ENCODE measurements at places on chromosomes 2 and 18.
A peak's percentile ranks its signal among the peaks of the same experiment; 100 is the strongest.

- no peak for DNase-seq
These were observed 163.5 kb downstream of the UXS1 start for GRCh38 chr2:106030287-106031268.

GRCh38 chr2:39954346-39954745 lies 175.3 kb upstream of the THUMPD2 start:
- DNase-seq, result no peak

DNA sequence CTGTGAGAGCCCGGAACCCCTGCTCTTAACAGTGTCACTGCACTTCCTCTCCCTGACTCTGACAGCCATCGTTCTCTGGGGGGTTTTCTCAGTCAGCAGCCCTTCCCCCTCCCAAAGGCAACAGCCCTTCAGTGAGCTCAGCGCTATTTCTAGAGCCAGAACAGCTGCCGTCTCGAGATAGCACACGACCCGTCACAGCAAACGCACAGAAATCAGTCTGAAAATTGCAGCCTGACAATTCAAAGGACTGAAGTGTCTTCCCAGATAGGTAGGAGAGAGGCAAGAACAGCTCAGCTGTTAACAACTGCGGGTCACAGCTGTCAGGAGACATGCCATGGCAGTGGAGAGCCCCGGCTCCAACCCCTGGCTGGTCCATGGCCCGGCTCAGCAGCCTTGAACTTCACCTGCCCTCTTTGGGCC lies 45.4 kb downstream of the ST8SIA5 start:
- no peak for DNase-seq

DNA sequence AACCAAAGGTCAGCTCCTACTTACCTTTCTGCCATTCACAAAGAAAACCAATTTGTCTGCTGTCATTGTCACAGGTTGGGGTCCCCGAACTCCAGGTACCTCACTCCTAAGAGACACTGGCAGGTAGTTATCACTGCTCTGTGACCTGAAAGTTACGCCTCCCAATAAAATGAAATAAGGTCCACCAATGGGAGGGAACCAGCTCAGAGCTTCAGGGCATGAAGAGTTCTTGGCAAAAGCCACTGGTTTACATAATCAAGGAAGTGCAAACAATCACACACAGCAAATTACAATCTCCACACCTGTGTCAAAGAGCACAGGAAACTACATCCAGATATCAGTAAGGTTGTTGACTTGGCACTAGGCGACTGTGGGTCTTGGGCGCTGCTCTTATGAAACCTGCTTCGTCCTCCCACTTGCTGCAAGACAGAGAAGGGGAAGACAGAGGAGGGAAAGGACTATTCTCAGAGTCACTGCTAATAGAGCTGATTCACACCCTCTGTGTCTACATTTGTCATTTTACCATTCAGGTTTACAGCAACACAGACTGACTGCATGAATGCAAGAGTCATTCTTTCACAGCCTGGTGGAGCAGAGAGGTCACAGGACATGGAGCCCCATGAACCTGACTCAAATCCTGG lies at the start of gene XDH:
TSS of gene XDH (minus strand) at position 142 of the 641 bp plus-strand sequence. CDS start at position 66, 76 bp downstream.
- no peak for DNase-seq

DNA sequence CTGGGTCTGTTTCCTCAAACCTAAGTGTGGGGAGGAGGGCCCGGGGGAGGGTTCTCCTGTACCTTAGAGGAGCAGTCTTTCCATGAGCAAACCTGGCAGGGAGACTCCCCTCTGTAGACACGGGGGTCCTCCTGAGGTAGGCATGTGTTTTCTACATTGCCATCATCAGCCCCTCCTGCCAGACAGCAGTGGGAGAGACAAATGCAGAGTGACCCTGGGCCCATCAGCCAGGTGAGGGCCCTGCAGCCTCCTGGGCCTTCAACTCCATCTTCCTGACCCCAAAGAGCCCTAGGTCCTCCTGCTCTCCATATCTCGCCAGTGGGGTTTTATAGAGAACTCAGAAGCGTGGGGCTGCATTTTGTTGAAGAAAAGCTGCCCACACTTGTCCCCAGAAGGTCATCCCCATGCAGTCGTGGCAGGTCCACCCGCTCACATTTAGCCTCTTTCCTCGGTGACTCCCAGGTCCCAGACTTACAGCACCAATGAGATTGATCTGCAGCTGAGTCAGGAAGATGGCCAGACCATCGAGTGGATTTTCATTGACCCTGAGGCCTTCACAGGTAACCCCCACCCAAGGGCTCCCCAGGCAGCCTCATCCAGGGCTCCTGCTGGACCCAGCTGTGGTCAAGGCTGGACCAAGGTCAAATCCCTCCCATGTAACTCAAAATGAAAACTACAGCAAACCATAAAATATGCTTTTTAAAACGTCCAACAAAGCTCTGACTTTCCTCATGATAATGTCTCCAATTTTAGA lies 2.6 kb downstream of the CHRNG start:
- DNase-seq, result peak; percentile 17

DNA sequence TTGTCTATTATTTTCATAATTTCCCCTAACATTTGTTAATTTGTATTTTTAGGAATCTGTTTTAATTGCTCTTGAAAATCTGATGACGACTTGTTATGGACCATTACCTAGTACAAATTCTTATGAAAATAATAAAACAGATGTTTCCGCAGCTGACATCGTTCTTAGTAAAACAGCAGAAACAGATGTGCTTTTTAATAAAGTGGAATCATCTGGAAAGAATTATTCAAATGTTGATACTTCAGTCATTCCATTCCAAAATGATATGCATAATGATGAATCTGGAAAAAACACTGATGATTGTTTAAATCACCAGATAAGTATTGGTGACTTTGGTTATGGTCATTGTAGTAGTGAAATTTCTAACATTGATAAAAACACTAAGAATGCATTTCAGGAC lies 69.9 kb downstream of the PMS1 start:
- no peak for DNase-seq

DNA sequence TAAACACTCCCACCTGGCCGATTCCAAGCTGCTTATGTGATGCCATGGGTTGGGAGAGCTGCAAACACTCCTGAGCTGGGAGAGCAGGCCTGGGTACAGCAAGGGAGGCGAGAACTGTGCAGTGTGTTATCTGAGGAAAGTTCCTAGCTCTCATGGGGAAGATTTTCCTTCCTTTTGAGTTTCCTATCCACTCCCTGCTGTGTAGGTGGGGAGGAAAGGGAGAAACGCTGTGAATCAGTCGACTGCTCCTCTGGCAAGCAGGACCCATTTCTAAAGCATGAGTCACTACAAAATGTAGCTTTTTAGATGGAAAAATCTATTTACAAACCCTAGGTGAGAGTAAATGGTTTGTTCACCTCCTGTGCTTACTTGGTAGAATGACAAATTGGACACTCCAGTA lies 80.4 kb downstream of the SH3RF3 start:
- DNase-seq, result no peak

GRCh38 chr2:127722807-127723206 lies 21.5 kb downstream of the SFT2D3 start:
- no peak for DNase-seq

- peak; percentile 50 for DNase-seq
These were observed 45.9 kb upstream of the FAM117B start for GRCh38 chr2:202588647-202589581.

DNA sequence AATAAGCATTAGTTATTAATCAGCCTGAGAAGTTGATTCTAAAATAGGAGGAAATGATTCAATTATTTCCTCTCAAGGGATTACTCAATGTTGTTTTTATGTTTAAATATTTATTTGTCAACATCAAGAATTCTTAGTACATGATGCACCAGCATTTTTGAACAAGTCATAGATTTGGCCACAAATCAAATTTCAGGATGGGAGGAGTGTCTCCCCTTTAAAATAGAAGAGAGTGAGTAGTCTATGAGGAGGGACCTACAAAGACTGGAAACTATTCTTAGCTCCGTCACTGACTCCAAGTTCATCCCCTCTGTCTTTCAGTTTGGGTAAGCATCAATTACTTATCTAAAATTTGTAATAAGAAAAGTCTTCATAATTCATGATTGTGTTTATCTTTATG lies 18.6 kb upstream of the IL18R1 start:
- DNase-seq, result no peak

GRCh38 chr18:76801567-76802505 lies 20.5 kb upstream of the ZNF236 start:
- peak; percentile 64 for DNase-seq

- no peak for DNase-seq
These were observed 46.3 kb upstream of the VPS54 start for GRCh38 chr2:64065516-64065915.

GRCh38 chr2:79793006-79793405 lies 280.2 kb downstream of the CTNNA2 start:
- DNase-seq, result no peak

GRCh38 chr2:67650291-67651133 lies 253.4 kb downstream of the ETAA1 start:
- no peak for DNase-seq

DNA sequence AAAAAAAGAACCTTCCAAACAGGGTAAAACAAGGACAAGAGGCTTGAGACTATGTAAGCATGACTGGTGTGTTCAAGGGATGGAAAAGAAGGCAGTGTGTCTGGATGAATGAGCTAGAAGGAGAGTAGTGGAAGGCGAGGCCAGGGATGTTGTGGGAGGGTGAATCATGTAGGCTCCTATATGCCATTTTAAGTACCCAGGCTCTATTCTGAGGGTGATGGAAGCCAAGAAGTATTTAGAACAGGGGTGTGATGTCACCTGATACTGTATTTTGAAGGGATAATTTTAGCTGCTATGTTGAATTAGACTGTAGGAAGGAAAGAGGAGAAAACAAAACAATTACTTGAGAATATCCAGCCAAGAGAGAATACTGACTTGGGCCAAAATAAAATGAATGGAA lies 524.7 kb upstream of the CRIM1 start:
- DNase-seq, result no peak

DNA sequence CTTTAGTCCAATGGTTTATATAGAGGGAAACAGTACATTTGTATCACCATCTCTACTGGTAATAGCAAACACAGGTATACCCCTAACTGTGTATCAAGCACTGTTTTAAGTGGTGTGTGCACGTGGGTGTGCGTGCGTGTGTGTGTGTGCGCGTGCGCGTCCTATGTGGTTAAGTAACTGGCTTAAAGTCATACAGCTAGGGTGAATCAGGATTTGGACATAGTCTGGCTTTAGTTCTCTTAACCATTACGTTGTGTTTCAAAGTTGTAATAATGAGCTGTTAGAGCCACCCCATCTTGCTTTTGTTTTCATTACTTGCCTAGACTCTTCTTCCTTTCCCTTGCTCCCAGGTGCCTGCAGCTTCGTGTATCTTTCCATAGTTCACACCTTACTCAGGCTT lies 2.1 kb downstream of the HADHB start:
- DNase-seq, result no peak

- no peak for DNase-seq
These were observed 141.7 kb downstream of the DNER start for GRCh38 chr2:229572507-229573271.

GRCh38 chr18:32337821-32338220 lies 132.9 kb downstream of the GAREM1 start:
- DNase-seq, result no peak

DNA sequence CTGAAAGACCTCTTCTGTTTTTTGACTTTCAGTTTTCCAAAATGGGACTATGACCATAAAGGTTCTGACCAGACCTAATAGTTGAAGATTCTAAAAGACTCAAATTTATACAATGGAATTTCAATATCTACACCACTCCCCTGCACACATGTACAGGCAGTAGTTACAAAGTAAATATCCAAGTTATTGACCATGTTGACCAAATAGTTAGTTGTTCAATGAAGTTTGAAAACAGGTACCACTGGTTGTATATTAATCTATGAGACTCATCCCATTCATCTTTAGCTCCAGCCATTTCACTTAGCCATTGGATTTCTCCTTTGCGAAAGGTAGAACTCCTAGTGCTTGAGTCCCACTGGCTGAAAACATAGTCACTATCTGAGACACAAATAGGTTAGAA lies 277.4 kb downstream of the SETBP1 start:
- no peak for DNase-seq

GRCh38 chr2:222364285-222364895 lies 60.0 kb upstream of the SGPP2 start:
- no peak for DNase-seq

- DNase-seq, result no peak
These were observed 97.1 kb downstream of the ACKR3 start for GRCh38 chr2:236666646-236667204.

- DNase-seq, result peak; percentile 50
These were observed 44.6 kb downstream of the FAM124B start for GRCh38 chr2:224357098-224357901.

Measured in activated CD4-positive, CD25-positive, alpha-beta regulatory T cell treated with anti-CD3 and anti-CD28 coated beads, Interleukin-2, amount 50 U/mL, for 72 hours (primary cell).